ENCODE measurements at places on chromosomes 7 and 10. TPM values are rescaled to one million over a fixed set of nuclear protein-coding genes. Genes with fewer than 3 reads are reported as not detected.

DNA sequence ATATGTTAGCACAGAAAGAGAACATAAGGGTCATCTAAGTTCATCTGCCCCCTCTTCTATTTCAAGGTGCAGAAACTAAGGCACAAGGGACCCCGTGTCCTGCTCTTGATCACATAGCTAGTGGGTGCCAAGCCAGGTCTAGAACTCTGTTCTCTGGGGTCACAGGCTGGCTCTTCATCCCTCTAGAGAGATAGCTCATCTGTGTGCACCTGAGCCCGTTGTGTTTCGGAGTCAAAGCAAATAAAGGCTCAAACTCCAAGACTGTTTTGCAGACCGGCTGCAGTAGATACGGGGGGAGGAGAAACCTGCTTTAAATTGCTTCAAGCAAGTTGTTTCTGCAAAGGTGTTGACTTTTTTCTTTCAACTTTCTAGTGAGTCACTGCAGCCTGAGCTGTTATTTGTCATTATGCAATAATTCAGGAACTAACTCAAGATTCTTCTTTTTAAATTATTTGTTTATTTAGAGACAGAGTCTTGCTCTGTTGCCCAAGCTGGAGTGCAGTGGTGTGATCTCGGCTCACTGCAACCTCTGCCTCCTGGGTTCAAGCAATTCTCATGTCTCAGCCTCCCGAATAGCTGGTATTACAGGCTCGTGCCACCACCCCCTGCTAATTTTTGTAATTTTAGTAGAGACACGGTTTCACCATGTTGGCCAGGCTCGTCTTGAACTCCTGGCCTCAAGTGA, 6.5 kb downstream of the BLVRA start:
- peak; percentile 80 for ATAC-seq

STEAP1 gene
- total RNA-seq: 8.8 TPM

- ATAC-seq: no peak
Measured at GRCh38 chr7:158885624-158886023, 29.3 kb downstream of the DYNC2I1 start.

DNA sequence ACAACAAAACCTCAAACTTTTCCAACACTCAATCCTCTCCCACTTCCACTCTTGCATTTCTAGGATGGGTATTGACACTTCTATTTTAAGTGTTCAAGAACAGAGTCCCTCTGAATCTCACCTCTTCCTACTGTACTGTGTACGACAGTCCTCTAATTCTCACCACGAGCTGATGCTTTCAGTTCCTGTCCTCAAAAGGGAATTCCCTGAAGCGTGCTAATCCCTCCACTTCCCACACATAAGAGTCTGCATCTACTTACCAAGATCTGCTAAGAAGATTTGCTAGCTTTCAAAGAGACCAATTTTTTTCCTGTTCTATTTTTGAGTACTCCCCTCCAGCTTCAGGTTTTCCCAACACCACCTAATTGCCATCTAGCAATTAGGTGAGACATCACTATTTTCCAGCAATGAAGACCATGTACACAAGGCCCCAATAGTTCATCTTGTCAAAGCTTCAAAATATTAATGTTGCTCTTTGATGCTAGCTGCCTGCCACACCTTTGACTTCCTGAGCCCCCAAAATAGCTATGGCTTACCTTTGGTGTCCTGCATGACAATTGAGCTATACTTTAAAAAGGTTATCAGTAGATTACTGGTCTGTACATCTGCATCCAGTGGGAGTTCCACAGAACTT, 54.4 kb downstream of the ARMH3 start:
- no peak for ATAC-seq

CYP3A4 gene
- total RNA-seq: 0.24 TPM

SSC4D gene
- 0.92 TPM for total RNA-seq

DNA sequence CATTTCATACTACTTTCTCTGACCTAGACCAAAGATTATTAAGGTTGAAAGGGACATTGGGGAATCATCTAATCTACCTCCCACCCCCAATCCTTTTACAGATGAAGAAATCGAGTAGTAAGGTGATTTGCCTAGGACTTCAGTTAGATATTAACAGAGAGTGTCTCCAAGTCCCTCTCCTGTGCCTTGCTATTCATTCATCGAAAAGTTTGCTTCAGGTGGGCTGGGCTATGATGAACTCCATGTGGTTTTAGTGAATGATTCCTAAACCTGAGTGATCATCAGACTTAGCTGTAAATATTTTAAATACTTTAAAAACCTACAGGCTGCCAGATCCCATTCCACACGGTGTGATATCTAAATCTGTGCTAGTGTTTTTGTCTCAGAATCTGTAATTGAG, 259.4 kb upstream of the SORCS1 start:
- ATAC-seq: no peak

CYP3A7 gene
- not detected for total RNA-seq

DNA sequence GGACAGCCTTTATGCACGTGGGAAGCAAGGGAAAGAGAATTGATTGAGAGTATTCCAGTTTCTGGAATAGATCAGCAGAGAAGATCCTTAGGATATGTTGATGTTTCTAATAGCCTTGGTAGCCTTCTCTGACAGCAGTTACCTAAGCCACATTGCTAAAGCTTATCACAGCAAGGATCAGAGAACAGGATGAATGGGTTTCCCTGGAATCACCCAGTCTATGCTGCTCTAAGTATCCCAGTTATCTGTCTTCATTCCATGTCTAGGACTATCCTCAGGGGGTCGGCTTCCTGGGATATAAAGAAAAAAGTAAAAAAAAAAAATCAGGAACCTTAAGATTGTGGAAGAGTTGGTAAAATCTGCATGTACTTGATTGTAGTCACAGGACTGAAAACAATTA, 352.0 kb upstream of the AKR1E2 start:
- no peak for ATAC-seq

DNA sequence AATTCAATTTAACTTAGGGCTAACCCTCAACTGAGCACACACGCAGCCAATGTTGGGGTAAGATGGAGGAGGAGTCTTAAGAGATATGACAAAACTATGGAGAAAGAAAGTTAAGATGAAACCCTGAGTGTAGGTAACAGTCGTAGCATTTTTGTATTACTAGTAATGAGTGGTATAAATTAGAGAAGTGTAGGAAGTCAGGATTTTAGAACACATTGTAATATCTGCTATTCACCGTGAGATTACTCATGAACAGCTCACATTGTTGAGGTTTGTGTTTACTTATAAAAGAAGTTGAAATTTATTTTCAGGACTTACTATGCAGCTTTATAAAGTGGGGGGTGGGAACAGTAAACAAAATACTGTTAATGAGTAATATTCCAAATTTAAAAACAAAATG, 107.2 kb downstream of the ARHGAP21 start:
- no peak for ATAC-seq

DNA sequence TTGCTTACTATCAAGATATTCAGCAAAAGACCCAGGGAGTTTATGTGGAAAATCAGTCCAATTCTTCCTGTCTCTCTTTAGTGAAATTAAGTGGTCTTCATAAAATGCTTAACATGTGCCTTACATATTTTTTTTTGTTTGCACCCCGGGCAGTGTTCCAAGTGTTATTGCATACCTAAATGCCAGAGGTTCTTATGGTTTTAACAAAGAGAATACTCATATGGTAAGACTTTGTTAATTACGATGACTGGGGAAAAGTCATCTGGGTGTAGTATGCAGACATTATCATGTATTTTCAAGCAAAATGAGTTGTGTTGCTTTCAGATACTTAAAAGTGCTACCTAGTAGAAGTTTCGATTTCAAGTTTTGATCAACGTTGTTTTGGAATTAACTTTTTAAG, 82.6 kb downstream of the PRKG1 start:
- ATAC-seq: no peak

DNA sequence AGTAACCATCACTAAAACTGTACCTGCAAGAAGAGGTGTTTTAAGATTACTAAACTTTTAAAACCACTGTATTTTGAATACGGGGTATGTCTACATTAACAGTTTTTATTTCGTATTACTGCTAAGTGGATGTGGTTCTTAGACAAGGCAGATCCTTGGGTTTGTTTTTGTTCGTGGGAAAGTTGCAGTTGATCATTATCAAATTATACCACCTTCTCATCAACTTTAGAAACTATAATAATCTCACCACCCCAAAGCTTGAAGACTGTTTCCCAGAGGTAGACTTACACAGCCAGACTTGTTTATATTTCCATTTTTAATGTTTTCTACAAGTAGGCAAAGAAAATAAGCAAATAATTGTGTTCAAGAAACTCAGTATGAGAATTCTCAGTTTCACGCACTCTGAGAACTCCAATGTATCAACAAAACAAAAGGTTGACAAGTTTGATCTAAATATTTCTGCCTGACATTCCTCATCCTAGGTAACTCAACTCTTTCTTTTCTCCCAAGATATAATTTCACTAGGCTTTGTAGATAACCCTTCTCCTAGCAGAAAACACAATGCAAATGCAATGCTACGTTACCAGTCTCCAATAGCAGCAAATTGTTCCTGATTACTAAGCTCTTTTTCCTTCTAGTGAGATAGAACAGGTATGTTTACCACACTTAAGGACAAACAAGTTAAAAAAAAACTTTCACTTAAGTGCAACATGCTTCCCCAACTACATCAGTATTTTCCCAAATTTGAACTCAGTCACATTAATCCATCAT, 36.0 kb downstream of the IGF2BP3 start:
- ATAC-seq: no peak
